ENCODE measurements at places on chromosomes 16 and 17.

GRCh38 chr17:76947771-76948170, 79.6 kb downstream of the MGAT5B start:
- no peak for DNase-seq

- no peak for DNase-seq
Observed at GRCh38 chr16:9154567-9155410, 63.3 kb downstream of the HAPSTR1 start.

GRCh38 chr17:40075201-40075941, 12.6 kb downstream of the THRA start:
- peak; percentile 88 for DNase-seq

- peak; percentile 94 for DNase-seq
Observed at GRCh38 chr16:8581831-8582580, 8.3 kb downstream of the TMEM114 start.

DNA sequence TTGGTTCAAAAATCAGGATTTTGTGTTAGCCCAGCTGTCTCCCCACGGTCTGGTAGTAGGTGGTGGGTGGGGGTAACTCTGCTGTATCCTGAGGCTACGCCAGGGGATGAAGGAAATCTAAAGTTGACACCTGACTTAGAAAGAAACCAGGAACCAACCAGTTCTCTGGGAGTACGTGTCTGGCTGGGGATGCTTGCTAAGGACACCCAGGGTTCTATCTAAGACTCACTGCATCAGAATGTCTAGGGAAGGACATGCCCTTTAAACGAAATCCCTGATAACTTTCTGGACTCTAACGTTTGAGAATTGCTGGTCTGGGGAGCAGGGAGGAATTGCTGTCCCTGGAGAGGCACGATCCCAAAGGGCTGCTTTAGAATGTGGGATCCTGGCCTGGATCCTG, 39.2 kb upstream of the CES5A start:
- DNase-seq, result no peak

DNA sequence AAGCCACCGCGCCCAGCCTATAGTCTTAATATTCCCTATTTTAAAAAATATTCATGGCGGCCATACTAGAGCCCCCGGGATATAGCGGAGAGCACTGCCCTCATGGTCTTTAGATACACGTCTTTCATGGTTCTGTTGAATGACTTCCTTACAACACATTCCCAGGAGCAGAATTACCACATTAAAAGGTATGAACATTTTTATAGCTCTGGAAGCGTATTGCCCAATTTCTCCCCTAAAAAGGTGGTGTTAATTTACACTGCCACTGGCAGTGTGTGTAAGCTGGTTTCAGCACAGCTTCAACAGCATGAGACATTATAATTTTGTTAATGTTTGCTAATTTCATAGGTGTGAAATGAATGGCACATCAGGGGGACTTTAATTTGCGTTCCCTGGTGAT, 19.0 kb downstream of the C17orf100 start:
- DNase-seq, result no peak

DNA sequence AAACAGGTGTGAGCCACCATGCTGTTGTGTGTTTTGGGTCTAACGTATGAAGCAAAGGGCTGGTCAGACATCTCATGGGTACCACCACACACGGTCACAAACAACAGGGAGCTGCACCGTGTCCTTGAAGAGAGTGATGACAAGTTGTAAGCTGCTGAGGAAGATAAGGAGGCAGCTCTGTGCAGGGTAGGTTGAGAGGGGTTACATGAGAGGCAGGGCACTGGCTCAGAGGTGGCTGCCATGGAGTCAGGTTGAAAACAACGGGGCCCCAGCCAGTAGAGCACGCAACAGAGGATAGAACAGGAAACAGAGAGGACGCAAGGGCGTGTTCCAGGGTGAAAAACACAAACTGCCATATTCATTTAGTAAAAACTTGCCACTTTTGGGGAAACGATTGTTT, 52.2 kb downstream of the TRARG1 start:
- no peak for DNase-seq

DNA sequence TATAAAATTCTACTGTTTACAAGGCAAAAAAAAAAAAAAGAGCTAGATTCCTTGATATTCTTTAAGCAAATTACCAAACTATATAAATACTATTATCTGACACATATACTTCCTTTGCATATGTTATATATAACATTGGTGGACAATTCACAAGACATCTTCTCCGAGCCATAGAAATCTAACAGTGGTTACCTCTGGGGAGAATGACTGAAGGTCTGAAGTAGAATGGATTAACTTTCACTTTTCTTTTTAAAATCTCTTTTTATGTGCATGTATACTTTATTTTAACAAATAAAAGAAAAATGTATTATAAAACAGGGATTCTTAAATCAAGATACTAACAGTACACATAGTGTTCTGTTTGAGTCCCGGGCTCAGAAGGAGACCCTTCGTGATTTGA, 131.0 kb downstream of the MRTFB start:
- DNase-seq, result no peak

DNA sequence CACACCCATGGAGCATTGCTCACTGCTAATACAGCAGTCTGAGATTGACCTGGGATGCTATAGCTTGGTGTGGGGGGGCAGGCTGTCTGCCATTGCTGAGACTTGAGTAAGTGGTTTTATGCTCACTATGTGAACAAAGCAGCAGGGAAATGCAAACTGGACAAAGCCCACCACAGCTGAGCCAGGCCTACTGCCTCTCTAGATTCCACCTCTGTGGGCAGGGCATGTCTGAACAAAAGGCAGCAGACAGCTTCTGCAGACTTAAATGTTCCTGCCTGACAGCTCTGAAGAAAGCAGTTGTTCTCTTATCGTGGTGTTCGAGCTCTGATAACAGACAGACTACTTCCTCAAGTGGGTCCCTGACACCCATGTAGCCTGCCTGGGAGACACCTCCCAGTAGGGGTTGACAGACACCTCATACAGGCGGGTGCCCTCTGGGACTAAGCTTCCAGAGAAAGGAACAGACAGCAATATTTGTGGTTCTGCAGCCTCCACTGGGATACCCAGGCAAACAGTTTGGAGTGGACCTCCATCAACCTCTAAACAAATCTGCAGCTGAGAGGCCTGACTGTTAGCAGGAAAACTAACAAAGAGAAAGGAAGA, 2204.8 kb downstream of the TP53TG3F start:
- no peak for DNase-seq

DNA sequence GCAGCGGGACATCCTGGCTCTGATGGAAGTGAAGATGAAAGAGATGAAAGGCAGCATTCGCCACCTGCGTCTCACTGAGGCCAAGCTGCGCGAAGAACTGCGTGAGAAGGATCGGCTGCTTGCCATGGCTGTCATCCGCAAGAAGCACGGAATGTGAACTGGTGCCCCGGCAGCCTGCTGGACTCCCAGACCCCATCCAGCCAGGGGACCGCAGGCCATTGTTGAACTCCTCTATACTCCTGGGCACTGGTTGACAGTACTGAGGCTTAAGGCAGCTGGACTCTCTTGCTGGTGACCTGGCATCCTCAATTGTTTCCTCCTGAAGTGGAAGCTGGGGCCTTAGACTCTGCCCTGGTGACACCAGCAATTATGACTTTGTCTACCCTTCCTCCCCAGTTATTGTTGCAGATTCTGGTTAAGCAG, 1.2 kb downstream of the THAP11 start:
- DNase-seq, result peak; percentile 16

GRCh38 chr17:60065136-60065535, 13.6 kb downstream of the HEATR6 start:
- DNase-seq, result no peak

- DNase-seq, result no peak
Observed at GRCh38 chr16:5971924-5972323, 874.3 kb upstream of the EEF2KMT start.

- DNase-seq, result no peak
Observed at GRCh38 chr17:31564291-31564690, 172.8 kb downstream of the RAB11FIP4 start.

DNA sequence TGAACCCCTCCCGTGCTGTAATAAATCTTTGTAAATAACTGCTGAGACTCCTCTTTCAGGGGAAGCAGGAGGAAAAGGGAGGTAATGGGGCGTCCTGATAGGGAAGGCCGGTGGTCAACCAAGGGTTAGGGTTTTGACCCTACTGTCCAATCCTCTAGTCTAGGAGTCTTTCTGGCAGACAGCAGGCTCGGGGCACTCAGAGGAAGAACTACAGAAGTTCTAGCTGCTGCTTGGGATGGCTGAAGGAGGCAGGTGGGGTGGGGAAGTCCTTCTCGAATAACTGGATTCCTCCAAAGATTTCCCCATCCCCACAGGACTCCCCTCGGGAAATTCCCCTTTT, 387 bp upstream of the STARD3 start:
- DNase-seq, result no peak

DNA sequence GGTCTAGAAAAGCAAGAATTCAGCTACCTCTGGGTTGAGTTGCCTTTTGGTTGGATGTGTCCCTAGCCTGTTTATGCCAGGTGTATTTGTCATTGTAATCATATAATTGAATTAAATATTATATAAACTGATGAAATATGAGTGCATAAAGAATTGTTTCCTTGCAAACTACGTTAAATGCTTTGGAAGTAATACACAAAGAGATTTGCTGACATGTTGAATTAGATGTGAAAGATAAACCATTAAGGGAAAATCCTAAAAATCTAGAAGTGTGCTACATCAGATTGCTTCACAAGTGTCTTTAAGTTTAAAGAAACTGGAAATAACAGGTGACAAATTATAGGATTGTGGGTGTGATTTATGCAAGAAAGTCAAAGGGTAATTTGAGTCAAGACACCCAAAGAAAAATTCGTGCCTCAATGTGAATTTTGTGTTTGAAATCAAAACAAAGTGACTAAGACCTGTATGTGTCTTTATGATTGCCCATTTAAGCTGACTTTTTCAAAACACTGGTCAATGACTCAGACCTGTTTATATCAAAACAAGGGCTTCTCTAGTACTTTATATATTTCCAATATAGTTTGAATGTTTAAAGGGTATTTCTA, 5.1 kb upstream of the PYY start:
- DNase-seq, result no peak

- peak; percentile 14 for DNase-seq
Observed at GRCh38 chr16:67326472-67327309, at the start of the genes KCTD19 and LRRC36. Gene KCTD19, minus strand, starts transcription at chr16:67326741. Its CDS starts 34 bp downstream, at chr16:67326707. Gene LRRC36, plus strand, starts transcription at chr16:67326815. Its CDS starts 48 bp downstream, at chr16:67326863.

DNA sequence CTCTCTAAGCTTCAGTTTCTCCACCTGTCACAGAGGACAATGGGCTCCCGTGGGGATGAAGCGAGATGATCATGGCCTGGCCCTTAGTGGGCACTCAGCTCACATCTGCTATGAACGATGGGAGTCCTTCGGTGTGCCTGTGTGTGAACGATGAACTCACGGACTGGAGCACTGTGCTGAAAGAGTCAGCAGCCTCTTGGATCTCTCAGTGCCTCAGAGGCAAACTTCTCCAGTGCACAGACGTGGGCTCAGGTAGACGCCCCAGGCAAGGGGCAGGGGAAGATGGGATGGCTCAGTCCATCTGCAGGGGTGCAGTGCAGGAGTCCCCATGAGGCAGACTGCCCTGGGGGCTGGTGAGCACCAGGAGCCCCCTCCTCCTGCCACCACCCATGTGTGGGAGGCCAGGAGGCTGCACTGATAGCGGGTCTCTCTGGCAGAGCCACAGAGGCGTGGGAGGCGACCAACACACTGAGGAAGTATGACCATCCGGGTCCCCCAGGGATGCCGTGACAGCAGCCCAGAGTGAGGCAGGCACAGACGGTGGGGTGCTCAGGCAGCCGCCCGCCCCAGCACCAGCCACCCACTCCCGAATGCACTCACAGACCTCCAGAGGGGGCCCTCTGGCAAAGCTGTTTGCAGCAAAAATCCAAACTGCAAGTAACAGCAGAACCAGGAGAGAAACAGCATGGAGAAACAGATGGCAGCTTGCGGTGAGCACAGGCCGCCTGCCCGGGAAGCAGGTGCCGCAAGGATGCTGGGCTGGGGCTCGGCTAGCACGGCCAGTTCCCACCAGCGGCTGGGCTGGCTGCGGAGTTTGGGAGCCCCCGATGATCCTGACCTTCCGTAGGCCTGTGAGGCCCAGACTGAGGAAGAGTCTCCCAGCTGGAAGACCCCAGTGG, 82.7 kb downstream of the RPH3AL start:
- DNase-seq, result no peak

- no peak for DNase-seq
Observed at GRCh38 chr17:65527381-65527780, 34.1 kb downstream of the AXIN2 start.

- DNase-seq, result no peak
Observed at GRCh38 chr17:17167986-17168385, 38.1 kb downstream of the PLD6 start.

GRCh38 chr16:3190949-3191353, 2.9 kb downstream of the OR1F1 start:
- DNase-seq, result no peak

DNA sequence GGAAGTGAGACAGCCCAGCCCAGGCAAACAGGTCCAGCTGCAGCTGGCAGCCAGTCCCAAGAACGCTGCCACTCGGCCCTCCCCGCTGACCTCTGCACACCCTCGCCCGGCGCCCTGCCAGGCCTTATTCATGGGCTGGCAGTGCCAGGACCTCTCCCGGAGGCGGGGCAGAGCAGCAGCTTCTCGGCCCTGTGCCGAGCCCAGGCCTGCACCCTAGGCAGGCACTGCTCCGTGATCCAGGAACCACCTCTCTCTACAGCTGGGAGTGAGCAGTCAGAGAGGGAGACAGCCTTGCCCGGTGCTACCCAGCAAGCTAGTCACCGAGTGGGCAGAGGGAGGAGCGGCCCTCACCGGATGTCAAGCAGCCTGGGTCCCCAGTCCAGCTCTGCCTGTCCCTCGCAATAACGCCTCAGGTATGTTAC, 79.9 kb upstream of the CBX4 start:
- no peak for DNase-seq

DNA sequence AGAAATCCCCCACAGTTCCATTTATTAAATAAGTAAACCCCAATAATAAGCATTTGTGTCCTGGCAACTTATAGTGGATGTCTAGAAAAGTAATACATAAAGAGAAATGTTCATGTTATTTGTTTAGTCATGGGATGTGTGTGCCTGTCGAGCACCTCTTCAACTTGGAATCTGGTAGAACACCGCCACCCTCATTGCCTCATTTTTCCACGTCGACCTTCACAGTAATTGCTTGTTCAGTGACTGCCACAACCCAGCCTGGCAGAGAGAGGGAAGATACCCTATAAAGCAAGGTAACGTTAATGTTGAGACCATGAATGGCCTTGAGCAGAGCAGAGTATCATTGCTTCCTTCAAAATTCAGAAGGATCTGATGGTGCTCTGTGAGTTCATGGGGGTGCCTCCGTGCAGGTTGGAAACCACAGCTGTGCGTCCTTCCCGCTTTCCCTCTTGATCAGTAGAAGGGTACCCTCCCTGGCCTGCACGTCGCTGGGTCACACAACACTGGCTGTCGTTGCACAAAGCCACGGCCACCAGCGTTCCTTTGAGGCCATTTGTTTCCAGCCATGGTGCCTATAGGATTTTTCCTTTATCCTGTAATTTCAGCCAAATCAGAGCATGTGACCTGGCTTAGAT, 3.7 kb upstream of the DNASE1 start:
- DNase-seq, result no peak

- DNase-seq, result no peak
Observed at GRCh38 chr16:57725554-57725953, 10.0 kb upstream of the KATNB1 start.

GRCh38 chr17:18033442-18034099, 5.4 kb downstream of the ATPAF2 start:
- DNase-seq, result peak; percentile 81

DNA sequence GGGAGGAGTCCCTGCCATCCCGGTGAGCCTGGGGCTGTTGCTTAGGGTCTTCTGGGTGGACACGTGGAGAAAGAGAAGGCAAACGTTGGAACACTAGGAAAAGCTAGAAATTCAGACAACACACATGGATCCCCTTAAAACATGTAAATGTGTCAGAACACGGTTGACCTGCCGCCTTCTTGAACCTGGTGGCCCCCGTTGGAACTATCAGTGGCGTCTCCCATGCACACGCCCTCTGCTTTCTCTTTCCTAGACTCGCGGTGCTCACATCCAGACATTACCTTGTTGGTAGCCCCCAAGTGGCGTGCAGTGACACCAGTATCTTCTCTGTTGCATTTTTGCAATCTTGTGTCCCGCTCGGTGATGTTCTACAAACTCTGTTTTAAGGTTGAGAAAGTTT, 18.6 kb downstream of the CIBAR2 start:
- no peak for DNase-seq
